T-helper 17 cell (primary cell): ENCODE measurements at places on chromosomes 16 and 17. TPM values are rescaled to one million over a fixed set of nuclear protein-coding genes. Genes with fewer than 3 reads are reported as not detected.

DNA sequence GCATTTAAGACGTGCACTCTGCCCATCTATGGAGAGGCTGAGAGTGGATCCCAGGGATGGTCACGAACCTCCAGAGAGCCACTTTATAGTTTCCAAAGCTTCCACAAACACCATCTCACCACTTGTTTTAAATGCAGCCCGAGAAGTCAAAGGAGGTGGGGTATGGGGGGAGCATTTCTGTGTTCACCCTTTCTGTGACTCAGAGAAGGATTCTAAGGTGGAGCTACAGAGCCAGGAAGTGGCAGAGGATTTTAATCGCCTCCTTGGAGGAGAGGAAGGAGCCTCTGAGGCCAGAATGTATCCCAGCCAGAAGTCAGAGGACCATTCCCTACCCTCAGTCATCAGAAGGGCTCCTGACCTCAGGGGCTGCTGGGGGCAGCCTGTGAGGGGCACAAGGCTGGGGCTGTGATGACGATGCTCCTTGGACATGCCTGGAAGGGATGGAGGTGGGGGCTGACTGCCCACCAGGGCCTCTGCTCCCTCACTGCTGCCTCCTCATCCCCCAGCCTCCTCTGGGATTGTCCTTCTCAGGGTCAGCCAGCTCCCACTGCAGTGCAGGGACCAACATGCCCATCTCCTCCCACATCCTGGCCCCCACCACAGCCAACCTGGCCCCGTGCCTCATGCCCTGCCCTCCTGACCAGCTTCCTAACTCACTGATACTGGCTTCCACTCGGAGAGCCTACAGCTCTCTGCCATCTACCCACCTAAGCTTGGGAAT is 2.8 kb downstream of the XYLT2 start:
- DNase-seq: no peak

DNA sequence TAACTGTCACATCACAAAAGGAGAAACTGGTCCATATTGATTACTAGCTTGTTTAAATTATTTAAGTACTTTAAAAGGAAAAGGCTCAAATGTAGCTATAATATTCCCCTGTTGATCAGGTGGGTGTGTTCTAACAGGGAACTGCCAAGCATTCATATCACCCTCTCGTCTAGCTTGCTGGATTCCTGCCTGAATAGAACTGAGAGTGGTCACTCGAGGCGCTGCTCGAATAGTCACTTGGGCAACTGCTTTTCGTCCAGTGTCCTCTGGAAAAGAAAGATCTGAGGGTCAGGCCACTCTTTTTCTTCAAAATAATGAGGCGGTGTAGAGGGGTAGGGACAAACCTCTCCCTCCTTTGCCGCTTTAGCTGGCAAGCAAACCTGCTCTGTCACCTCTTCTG is 36.4 kb upstream of the USP22 start:
- no peak for DNase-seq

NTN3 gene
- not detected for total RNA-seq

PRR35 gene
- total RNA-seq: not detected

- no peak for DNase-seq
Measured at GRCh38 chr17:81941484-81942166, 4.5 kb upstream of the PYCR1 start.

DNA sequence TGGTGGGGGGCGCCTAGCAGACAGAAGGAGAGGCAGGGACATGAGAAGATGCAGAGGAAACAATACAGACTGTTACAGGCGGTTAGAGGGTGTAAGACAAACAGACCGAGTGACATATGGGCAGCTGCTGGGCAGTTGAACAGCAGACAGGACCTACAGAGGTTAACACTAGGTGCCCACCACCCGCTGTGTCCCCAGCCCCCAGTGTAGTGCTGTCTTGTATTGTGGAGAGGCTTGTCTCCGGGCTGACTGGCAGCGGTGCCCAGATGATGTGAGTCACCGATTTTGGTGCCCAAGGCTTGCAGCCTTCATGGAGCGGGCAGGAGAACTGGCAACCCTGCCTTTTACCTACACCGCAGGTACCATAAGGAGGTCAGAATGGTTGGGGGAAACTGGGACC is 2.4 kb upstream of the CXCL16 start:
- DNase-seq: no peak

GRCh38 chr16:8594149-8594666 is 3.9 kb upstream of the TMEM114 start:
- DNase-seq: no peak

- peak; percentile 41 for DNase-seq
Measured at GRCh38 chr16:87956365-87957231, 5.4 kb downstream of the BANP start.

- no peak for DNase-seq
Measured at GRCh38 chr17:82931699-82932517, 92.1 kb upstream of the ZNF750 start.

DNA sequence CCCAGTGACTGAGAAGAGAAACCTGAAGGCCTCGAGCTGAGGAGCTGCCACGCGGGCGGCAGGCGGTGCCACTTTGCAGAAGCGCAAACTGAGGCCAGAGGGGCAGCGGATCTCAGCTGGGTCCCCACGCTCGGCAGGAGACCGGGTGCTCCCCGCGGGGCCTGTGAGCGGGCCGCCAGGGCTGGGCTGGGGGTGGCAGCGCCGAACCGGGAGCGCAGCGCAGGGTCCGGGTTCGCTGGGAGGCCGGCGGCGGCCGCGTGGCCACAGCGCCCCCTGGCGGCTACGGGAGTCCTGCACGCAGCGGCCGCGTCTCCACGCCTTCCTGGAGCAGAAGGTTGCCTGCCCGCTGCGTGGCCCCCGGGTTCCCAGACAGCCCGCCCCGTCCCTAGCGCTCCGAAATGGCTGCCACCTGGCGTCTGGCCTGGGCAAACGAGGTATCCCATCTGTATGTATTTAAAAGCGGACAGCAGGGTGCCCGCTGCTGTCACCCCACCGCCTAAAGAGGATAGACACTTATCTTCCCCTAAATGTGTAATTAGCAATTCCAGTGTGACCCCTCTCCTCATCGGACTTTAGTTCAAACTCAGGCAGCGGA is 96.1 kb upstream of the CDH5 start:
- DNase-seq: peak; percentile 42

GRCh38 chr16:31214708-31215286 is 878 bp downstream of the TRIM72 start:
- no peak for DNase-seq

DNA sequence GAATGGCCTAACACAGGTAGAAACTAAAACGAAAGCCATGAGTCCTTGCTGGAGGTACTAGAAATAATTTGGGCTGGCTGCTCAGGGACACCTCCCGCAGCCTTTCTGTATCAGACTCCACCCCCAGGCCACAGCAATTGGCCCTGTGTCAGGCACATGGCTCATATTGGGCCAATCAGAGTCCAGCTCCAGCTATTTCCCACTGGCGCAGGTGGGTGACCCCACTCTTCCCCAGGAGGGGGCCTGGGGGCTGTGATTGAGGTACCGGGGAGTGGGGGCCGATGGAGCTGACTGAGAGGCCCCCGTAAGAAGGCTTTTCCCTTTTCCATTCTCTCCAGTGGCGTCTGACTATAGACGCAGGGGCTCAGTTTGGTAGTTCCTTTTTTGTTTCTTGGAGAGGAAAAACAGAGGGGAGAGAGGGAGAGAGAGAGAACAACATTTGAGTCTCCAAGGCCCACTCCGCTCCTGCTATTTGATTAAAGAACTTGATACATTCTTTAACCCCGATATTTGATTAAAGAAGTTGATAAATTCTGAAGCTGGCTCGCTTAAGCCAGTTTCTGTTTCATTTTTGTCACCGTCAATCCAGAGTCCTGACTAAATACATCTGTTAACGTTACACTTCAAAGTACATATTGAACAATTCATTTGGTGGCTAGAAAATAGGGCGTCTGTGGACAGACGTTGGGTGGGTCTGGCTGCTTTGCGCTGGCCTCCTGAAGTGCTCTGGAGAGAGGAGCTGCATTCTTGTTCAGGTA is 26.3 kb downstream of the FOXL1 start:
- DNase-seq: peak; percentile 29

MAPK8IP3 gene
- 247 TPM for total RNA-seq

TMED6 gene
- 0.75 TPM for total RNA-seq

- DNase-seq: no peak
Measured at GRCh38 chr16:11370084-11370931, 25.0 kb downstream of the RMI2 start.

DNA sequence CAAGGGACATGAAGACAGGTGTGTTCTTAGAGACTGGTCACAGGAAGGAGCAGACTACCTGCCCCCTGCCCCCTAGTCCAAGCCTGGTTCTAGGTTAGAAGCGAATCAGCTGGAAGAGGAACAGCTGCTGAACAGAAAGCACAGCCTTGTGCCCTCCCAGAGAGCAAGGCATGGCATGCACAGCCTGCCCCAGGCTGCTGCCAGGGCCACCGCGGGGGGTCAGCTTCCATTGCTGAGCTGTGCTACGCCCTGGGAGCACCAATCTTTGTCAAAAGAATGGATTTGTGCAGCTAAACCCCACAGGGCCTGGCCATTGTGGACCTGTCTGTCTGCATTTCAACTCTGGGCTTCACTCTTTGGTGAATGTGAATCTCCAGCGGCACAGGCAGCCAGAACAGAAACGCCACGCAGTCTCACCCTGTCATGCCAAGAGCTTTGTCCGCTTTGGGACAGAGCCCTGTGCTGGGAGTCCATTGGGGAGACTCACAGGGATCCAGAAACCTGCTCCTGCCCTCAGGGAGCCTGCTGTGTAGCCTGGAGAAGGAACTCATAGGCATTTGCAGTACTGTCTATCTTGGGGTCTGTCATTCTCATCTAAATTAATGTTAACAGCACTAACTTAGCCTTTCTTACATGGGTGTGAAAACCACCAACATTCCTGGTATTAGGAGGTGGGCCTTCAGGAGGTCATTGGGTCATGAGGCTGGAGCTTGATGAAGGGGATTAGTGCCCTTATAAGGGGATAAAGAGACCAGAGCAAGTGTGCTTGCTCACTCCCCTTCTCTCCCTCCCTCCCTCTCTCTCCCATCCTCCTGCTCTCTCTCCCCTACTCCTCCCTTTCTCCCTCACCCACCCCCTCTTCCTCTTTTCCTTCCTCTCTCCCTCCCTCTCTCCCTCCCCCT is 25.6 kb upstream of the CDRT4 start:
- DNase-seq: no peak

DNA sequence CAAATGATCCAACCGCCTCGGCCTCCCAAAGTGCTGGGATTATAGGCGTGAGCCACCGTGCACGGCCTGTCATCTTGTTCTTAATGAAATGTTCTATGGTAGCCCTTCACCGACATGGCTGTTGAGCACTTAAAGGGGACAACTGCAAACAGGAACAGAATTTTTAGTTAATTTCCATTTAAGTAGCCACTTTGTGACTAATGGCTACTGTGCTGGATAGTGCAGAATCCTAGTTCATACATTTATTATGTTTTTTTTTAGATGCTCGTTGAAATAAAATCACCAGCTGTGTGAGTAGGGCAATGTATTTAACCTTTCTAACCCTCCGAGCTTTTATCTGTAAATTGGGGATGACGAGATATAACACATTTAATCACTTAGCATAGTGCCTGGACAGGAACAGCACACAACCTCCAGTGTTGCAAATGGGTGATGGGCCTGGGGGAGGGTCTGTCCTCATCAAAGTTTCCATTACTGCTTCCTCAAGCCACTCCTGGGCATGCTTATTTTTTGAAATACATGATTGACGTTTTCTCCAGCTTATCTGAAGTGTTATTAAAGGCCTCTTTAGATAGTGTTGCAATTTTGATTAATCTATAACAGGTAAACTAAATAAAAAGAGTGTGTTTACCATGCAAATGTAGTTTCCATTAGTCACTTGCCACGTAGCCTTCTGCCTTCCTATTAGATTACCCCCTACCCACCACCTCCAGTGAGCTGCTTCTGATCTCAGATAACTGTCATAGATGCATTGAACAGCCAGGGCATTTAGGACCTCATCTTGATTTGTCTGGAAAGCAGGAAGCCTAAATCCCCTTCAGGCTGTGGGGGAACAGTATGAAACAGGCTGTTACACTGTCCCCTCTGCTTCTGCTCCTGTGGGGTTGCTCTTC is 42.5 kb upstream of the TANC2 start:
- no peak for DNase-seq

GRCh38 chr17:61410141-61411010 is 10.7 kb downstream of the TBX2 start:
- peak; percentile 61 for DNase-seq

- DNase-seq: no peak
Measured at GRCh38 chr16:30773826-30774225, 11.7 kb downstream of the RNF40 start.

DNA sequence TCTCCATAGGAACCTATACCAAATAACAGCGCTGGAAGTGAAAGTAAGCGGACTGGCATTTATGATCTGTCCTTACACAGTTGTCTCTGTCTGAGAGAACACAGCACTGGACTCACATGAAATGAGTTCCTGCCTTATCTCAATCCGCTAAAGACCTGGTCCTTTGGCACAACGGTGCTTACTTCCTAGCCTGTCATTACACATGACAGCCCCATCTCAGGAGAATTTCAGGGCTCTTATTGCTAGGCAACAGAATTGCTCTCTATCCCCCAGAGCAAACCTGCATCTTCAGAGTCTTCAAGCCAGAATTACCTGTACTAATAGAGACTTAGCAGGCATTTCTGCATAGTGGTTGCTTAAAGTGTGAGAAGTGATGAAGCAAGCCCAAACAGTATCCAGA is 4.3 kb downstream of the KCNJ2 start:
- DNase-seq: no peak

GRCh38 chr17:2331303-2331702 is 5.0 kb downstream of the TSR1 start:
- DNase-seq: no peak

DNA sequence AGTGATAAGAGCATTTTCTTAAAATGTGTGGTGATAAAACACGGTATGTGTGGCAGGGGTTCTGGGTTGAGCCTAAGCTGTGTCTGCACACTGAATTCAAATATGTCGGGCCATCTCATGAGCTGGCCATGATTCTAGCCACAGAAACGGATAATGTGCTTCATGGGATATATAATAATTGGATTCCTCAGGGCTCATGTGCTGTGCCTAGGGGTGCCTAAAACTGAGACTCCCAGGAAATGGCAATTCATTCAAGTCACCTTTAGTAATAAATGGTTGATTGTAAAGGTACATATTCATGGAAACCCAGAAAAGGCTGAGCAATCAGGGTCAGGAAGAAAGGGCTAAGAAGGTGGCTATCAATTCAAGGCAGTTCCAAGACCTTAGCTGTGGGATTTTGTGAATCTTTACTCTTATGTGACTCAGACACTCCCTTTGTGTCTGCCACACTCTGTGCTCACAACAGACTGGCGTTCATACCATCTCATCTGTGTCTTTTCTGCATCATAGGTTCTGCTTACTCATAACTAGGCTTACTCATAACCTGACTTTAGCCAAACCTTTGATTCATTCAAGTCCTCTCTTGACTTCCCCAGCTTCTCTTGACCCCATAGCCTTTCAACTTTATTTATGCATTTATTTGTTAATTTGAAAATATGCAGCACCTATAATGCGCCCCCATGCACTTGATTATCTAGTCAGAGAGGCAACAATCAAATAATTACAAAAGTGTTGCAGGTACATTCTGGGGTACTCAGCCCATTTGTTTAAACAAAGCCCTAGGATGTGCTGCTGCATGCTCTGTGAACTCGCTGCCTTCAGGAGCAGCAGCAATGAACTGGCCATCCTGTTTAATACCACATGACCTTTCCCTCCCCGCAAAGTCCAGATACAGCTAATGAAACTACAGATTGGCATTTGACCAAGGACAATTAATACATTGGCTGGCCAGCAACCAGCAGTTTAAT is 28.4 kb upstream of the MED13 start:
- DNase-seq: no peak

GRCh38 chr16:72609933-72610332 is 438.0 kb upstream of the PMFBP1 start:
- DNase-seq: no peak
